ENCODE measurements at places on chromosomes 1 and 21.

GRCh38 chr1:6898974-6899539 lies 113.8 kb downstream of the CAMTA1 start:
- no peak for DNase-seq

GRCh38 chr1:223019256-223019655 lies 123.8 kb downstream of the TLR5 start:
- DNase-seq = no peak

GRCh38 chr1:24490101-24490781 lies 12.4 kb upstream of the RCAN3 start:
- no peak for DNase-seq

- no peak for DNase-seq
These were observed 24.7 kb downstream of the NPHS2 start for GRCh38 chr1:179550746-179551682.

DNA sequence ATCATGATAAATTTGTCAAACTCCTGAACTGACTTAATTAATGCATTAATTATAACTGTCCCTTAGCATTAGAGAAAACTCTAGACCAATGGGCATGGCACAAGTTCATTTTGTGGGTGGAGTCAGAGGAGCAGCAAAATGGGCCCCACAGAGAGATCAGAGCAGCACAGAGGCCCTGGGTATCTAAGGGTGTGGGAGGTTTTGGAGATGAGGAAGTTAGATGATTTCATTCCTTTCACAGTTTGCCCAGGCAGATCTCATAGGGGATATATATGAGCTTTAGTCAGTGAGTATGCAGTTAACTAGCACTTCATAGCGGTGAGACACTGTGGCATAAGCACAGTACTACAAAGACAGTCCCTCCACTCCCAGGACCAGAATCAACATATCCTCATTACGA lies 117.3 kb downstream of the MAB21L3 start:
- no peak for DNase-seq

DNA sequence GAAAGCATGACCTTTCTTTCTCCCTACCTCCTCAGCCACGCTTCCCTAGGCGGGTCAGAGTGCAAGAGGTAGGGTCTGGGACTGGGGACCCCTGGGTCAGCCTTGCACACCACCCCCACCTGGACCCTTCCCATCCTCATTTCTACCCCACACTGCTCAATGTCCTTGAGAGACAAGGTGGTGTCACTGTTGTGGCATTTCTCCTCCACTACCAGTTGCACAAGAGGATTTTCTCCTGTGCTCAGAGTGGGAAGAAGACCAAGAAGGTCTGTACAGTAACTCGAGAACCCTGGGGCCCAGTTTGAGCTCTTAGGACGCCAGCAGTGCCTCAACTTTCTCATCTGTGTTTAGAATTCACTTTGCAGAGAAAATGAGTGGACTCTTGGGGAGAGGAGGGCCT lies 49.4 kb upstream of the CD34 start:
- no peak for DNase-seq

DNA sequence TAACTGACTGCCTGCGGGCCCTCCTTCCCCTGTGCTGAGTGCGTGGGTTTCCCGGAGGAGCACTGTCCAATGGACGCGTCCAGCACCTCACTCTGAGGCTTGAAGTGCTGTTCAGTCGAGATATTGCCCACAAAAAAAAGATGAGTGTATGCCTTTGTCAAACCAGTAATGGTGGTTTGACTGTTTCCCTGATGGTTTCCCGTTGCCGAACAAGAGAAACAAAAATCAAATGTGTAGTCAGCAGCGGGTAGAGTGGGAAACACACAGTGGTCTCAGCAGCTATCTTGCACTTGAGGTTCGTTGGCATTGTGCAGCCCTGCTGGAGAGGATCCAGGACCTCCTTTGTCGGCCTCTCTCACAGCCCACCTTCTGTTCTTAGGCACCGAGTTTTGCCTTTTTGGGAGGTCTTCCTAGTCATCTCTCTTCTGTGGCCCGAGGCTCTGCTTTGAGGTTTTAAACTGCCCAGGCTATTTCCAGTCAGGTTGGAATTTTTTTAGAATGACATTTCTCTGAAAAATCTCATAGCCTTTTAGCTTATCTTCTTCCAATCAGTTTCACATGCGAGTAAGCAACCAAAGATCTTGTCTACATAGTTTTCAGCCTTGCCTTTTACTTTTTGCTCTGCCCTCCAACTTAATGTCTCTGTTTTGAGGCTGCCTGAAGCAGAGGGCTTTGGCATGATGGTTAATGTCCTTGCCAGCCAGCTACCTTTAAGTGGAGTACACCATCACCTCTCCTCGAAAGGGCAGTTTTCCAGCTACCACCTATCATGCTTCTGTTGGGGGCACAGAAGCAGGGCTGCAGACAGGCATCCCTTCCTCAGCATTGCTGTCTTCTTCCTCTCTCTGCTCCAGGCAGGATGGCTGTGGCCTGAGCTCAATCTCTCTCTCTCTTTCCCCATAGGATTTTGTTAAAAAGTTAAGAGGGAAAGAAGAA lies 132.3 kb downstream of the URB2 start:
- DNase-seq = no peak

DNA sequence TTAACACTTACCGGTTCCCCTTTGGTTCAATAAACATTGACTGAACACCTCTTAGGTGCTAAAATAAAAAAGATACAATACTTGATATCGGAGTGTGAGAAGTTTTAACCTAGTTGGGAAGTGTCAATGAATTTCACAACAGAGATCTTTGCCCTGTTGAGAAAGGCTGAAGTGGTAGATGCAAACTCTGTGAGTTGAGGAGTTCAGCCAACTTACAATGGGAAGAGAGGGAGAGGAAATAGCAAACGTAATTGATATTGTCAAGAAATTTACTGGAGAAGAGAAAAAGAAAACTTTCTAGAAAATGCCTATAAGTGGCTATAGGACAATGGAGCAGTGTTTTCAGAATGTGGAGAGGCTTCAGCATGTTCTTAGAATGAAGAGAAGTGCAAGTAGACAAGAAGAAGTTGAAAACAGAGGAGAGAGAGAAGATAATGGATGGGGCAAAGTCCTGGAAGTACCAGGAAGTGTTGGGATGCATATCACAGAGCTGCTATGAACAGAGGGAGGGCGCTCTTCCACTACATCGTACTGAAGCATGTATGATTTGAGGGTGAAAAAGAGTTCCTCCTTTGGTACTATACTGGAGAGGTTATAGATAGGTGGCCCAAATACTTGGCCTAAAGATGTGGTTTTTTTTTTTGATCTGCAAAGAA lies 48.9 kb downstream of the MEF2D start:
- DNase-seq = no peak

GRCh38 chr1:38082769-38083263 lies 36.2 kb upstream of the POU3F1 start:
- no peak for DNase-seq

- no peak for DNase-seq
These were observed 206.8 kb downstream of the GPR52 start for GRCh38 chr1:174654560-174654959.

DNA sequence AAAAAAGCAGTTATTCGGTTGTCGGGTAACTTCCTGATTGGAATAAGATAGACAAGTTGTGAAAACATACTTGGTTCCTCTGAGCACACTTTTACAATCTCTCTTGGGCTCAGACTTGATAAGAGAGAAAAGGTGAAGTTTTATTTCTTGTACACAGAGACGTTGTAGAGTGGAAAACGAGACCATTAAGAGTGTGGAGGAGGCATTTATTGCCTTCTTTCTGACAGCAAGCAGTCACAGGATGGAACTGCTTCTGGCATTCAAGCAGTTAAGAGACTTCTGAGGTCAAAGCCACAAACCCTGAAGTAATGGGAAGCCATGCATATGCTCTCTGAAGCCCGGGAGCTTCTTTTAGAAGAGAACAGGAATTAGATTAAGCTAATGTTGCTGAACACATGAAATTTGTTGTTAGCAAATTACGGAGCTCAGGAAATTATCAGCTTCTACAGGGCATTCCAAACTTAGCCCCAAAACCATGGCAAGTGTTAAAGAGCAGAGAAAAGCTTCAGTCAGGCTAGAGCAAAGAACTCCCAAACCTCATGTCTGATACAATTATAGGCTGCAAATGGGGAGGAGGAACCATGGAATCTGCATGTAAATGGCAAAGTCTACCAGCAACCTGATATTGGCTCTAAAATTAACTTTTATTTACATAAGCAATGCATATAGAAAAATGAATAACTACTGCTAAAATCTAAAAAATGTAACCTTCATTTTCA lies 26.0 kb downstream of the S1PR1 start:
- no peak for DNase-seq

DNA sequence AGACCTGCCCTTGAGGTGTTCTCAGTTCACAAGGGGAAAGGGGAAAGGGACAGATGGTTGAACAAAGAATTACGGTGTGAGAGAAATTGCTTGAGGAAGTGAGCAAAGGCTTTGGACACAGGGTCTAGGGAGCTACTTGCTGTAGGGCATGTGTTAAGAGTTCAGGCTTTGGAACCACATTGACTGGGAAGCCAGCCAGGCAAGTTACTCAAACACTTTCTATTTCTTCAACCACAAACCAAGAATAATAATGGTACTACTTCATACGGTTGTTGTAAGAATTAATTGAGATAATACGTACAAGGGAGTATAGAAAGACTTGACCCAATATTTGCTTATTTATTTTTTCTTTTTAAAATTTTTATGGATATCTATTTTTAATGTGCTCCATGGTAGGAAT lies 26.6 kb downstream of the AK4 start:
- no peak for DNase-seq

DNA sequence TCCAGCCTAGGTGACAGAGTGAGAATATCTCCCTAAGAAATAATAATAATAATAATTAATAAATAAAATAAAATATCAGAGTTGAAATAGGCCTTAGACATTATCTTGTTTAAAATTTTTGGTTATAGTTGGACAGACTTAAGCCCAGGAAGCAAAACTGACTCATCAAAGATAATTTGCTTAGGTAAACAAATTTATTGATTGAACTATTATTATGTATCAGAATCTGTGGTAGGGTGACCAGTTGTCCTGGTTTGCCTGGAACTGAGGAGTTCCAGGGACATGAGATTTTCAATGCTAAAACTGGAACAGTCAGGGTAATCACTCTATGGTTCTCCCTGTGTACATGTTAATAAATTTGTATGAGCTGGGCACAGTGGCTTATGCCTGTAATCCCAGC lies 47.8 kb upstream of the RNF11 start:
- no peak for DNase-seq

DNA sequence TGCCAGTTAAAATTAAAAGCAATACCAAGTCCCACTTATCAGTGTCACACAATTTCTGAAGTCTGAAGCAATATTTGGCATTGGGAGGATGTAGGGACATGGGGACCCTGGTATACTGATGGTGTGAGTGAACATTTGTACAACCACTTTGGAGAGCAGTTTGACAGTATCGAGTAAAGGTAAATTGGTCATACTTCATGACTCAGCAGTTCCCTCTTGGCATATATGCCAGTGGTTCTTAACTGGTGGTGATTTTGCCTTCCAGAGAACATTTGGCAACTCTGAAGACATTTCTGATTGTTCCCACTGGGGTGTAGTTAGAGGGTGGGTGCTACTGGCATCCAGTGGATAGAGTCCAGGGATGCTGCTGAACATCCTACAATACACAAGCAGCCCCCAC lies 19.7 kb downstream of the FMOD start:
- DNase-seq = no peak

DNA sequence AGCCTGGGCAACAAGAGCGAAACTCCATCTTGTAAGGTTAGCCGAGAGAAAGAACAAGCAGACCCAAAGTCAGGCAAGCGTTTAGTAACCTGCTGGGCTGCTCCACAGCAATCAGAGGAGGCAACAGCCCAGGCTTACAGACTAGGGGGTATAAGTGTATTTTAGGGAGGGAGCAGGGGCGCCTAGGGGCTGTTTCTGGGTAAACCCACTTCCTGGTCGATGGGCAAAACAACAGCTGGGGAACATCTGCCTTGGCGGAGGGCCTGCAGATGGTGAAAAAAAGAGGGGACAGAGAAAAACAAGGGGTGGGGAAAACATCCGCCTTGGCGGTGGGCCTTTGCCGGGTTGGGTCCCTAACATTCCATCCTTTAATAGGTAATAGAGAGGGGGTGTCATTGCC lies 5.2 kb downstream of the TAS1R1 start:
- DNase-seq = no peak

GRCh38 chr1:16289959-16290358 lies 53.0 kb upstream of the CPLANE2 start:
- DNase-seq = no peak

GRCh38 chr1:28290851-28291250 lies 31.5 kb downstream of the SESN2 start:
- no peak for DNase-seq

- DNase-seq = no peak
These were observed 9.0 kb downstream of the ARHGEF2 start for GRCh38 chr1:155969377-155969791.

Data from stimulated activated CD4-positive, alpha-beta T cell treated with anti-CD3 and anti-CD28 coated beads, Interleukin-4, amount 100 ng/mL, for 48 hours (primary cell).